ENCODE measurements at places on chromosomes 1 and 21.

DNA sequence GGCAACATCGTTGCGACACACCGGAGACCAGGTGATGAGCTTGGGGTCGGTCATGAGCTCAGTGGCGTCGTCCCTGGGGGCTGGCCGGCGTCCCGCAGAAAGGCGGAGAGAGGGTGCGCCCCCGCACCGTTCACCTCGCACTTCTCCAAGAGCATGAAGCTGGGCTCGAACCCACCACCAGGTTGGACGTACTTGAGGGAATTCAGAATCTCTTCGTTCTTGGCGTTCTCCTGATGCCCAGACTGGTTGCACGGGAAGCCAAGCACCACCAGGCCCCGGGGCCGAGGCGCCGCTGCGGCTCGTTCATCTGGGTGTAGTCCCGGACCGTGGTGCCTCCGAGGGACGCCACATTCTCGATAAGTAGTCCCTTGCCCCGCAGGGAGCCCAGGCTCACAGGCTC is 176.6 kb upstream of the ADAMTS5 start:
- no peak for DNase-seq

DNA sequence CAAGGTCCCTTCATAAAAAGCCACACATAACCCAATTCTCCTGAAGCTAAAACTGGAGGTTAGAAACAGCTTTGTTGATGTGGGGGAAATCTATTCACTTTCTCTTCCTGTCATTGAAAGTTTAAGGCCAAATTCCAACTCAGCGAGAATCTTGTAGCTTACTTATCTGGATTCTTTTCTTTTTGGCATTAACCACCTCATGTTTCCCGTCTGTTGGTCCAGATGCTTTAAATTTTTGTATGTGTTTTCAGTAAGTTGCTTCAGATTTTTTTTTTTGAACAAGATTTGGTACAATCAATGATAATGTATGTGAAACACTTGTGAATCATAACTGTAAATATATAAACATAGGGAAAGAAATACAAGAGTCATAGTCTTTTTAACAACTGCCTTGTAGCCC is 33.7 kb upstream of the NEK7 start:
- no peak for DNase-seq

- no peak for DNase-seq
Observed at GRCh38 chr1:74205266-74205665, 7.2 kb downstream of the FPGT start.

DNA sequence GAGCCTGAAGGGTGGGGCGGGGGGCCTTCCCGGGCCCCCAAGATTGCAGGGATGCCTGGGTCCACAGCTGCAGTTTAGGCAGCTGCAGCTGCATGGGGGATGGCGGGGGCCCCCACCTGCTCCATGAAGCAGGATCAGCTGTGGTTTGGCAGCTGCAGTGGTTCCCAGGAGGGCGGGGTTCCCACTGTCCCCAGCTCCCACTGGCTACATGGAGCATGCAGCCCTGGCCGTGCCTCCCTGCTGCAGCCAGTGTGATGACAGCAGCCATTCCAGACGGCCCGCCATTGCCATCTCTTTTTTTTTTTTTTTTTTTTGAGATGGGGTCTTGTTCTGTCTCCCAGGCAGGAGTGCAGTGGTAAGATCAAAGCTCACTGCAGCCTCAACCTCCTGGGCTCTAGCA is 992 bp upstream of the C1QA start:
- DNase-seq, result no peak

DNA sequence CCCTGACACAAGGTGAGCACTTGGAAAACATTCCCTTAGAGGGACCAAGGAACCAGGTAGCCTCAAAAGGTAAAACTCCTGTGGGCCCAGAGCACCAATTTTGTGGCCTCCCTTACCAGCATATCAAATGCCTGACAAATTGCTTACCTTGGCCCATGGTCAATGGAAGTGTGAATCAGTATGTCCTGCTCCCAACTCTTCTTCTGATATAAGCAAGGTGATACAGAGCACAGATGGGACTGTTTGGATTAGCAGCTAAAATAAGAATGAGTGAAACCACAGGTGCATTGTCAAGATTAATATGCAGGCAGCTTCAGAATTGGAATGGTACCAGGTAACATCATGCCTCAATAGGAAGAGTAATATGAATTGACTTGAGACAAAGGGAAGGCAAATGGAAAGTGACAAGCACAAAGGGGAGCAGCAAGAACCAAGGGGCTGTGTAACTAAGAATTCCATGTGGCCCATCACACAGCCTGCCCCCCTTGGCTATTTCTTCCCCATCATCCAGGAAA is 156.8 kb upstream of the KCND3 start:
- DNase-seq, result no peak

- no peak for DNase-seq
Observed at GRCh38 chr1:61981870-61982660, 212.6 kb upstream of the L1TD1 start.

- DNase-seq, result no peak
Observed at GRCh38 chr1:203507759-203508158, 13.8 kb downstream of the OPTC start.

- no peak for DNase-seq
Observed at GRCh38 chr1:53341961-53342707, 14.3 kb upstream of the LRP8 start.

GRCh38 chr1:193438312-193438711 is 251.9 kb upstream of the B3GALT2 start:
- no peak for DNase-seq
